ENCODE measurements at places on chromosomes 7 and 10. TPM values are rescaled to one million over a fixed set of nuclear protein-coding genes. Genes with fewer than 3 reads are reported as not detected.

DNA sequence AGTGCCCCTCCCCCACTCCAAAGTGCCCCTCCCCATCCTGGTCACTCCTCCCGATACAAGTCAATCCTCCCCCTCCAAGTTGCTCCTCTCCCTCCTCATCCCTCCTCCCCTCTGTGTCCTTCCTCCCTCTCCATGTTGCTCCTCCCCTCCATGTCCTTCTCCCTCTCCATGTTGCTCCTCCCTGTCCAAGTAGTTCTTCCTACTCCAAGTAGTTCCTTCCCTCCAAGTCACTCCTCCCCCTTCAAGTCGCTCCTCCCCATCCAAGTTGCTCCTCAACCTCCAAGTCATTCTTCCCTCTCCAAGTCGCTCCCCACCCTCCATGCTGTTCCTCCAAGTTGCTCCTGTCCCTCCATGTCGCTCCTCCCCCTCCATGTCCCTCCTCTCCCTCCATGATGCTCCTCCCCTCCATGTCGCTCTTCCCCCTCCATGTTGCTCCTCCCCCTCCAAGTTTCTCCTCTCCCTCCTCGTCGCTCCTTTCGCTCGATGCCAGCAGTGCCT lies 8.6 kb upstream of the WBP1L start:
- peak; percentile 61 for DNase-seq

GRCh38 chr7:36960105-36960504 lies 235.8 kb upstream of the AOAH start:
- no peak for DNase-seq

GRCh38 chr7:50310956-50311355 lies 6.4 kb downstream of the IKZF1 start:
- DNase-seq, result no peak

DNA sequence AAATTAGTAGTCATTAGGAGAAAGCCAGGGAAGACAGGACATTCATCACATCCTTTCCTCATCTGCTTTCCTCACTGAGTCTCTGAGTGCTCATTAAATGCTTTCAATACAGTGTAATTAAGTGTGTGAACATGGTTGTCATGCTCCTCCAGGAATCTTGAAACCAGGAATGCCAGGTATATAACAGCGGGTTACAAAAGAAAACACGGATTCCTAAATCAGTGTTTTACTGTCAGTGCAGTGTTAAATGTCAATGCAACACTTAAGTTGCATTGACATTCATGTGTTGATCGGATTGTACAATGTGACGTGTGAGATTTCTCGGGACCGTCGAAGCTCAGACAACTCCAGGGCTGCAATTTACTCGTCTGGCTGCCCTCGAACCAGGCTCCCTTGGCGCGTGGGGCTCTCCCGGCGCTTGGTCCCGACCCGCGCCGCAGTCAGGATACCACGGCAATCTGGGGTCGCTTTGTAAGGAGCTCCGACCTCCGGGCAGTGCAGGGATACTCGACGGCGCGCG lies 455 bp upstream of the SPAG6 start:
- DNase-seq, result no peak

- DNase-seq, result no peak
Measured at GRCh38 chr7:106646256-106646655, 14.7 kb downstream of the CCDC71L start.

- peak; percentile 28 for DNase-seq
Measured at GRCh38 chr10:91247360-91248111, 27.1 kb downstream of the PCGF5 start.

DNA sequence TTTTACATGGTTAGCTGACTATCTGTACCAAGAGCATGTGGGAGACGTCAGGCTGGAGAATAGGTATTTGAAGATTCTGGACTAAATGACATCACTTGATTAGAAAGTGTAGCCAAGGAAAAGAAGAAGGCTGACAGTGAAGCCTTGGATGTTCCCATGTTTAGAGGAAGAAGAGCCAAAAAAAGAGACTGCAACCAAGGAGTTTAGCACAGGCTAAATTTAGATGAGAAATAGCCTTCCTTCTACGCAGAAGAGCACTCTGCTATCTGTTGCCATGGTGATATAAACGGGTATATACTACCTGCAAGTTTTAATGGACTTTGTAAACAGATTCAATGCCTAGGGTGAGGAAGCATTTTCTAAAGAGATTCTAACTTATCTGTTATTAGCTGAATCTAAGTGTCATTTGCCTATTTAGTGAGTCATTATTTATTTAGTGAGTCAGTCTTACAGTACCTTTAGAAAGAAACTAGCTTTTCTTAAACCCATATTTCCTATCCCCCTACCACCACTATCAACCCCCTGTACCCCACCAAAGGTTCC lies 69.8 kb downstream of the CDK6 start:
- no peak for DNase-seq

GRCh38 chr7:29480934-29481651 lies 82.5 kb upstream of the PRR15 start:
- no peak for DNase-seq

DNA sequence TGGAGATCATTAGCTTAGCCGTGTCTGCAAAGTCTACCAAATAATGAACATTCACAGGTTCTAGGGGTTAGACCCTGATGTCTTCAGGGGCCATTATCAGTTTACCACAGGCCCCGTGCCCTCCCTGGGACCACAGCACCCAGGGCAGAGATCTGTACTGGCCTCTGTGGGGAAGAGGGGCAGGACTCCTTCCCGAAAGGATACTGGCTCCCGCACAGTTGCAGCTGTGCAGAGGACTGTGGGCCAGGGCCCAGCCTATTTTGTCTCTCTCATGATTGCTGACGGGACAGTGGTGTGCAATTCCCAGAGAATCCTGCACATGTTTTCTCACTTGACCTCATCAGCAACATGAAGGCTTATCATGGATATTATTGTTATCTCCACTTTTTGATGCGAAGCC lies 243.9 kb downstream of the GLRX3 start:
- DNase-seq, result no peak

GRCh38 chr7:5143106-5143505 lies 46.9 kb upstream of the WIPI2 start:
- DNase-seq, result no peak

- peak; percentile 3 for DNase-seq
Measured at GRCh38 chr7:148204639-148205304, 385.8 kb upstream of the C7orf33 start.

DNA sequence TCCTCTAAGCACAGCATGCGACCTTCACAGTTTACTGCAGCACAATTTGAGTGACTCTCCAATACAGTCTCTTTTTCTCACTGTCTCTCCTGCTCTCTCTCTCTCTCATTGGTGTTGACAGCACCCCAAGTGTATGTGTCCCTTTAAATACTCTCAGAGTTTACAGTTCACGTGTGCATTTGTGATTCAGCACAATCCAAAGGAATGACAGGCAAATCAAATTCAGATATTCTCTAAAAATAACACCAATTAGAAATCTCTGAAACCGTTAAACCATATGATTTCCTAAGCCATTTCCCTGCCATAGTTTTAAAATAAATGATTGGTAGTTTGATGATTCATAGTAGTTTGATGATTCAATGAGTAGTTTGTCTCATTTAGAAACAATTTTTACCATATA lies 104.0 kb upstream of the GAD2 start:
- DNase-seq, result no peak

- DNase-seq, result no peak
Measured at GRCh38 chr10:101558204-101558603, 29.9 kb downstream of the POLL start.

DNA sequence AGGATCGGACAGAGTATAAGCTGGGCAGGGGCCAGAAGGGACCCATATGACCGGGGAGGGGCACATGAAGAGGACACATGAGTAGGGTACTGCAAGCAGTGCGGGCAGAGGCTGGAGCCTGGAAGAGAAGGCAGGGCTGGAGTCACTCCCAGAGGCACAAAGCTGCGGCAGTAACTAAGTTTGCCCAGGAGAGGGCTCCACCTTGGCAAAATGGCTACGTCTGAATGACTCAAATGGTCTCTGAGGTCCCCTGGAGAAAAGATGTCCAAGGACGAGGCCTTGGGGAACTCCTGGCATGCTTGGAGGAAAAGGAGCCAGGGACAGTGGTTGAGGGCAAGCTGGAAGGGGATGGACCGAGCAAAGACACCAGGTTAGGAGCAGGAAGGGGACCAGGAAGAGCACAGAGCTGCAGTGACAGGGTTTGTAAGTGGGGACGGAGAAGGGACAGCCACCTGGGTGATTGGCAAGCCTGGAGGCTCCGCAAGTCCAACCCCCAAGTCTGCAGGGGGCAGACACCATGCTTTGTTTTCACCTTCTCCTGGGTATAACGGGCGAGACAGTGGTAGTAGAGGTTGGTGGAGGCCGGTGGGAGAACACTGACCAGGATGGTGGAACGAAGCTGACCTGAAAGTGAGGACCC lies 43.1 kb upstream of the LBX1 start:
- DNase-seq, result peak; percentile 90

DNA sequence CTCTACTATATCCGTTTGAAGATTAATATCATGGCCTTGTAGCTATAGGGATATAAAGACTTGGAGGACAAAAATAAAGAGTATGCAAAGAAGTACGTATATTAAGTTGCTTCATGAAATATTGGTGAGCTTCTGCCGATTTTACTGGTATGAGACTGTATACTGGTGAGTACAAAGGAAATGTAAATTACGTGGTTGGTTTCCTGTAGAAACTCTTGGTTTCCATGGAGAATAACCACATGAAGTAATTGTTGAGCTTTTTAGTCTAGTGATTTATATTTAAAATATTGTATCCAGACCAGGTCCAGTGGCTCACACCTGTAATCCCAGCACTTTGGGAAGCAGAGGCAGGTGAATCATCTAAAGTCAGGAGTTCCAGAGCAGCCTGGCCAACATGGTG lies 32.2 kb upstream of the GLI3 start:
- DNase-seq, result no peak

- DNase-seq, result no peak
Measured at GRCh38 chr7:50827281-50827680, 44.6 kb upstream of the GRB10 start.

- DNase-seq, result no peak
Measured at GRCh38 chr10:70482982-70483760, 4.6 kb downstream of the PALD1 start.

- no peak for DNase-seq
Measured at GRCh38 chr7:66233638-66234037, 28.5 kb downstream of the TPST1 start.

- no peak for DNase-seq
Measured at GRCh38 chr7:126227055-126227454, 1025.7 kb downstream of the GRM8 start.

DNA sequence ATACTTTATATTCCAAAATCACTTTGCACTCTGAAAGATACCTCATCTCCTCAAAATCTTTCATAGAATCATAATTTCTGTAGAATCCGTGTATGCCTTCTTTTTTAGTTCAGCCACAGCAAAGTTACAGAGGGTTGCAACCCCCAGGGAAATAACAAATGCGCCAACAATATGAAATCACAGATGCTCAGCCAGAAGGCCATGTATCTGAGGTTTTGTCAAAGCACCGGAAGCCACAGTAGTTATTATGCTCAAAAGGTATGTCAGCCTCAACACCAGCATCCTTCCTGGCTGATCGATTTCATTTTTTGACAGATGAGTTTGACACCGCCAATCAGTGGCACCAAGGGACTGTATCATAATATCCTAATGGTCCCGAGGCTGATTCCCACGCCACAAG lies 204.1 kb downstream of the KCNMA1 start:
- DNase-seq, result no peak

DNA sequence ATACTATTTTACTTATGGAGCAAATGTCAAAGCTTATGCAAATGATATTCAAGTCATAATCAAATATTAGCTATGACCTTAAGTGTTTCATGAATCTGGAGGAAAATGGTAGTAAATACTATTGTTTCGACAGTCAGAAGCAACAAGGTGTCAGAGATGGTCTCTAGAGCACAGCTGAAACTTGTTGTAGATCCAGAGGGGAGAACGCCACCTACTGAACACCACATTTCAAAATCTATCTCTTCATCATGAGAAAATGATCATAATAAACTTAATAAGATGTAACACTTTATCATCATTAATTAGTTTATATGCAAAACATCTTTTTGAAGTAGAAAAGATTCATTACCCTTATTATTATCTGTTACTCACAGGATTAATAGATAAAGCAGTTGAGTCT lies 418.7 kb downstream of the GATA3 start:
- no peak for DNase-seq

- DNase-seq, result no peak
Measured at GRCh38 chr10:43816351-43817321, 168.0 kb upstream of the ZNF32 start.

DNA sequence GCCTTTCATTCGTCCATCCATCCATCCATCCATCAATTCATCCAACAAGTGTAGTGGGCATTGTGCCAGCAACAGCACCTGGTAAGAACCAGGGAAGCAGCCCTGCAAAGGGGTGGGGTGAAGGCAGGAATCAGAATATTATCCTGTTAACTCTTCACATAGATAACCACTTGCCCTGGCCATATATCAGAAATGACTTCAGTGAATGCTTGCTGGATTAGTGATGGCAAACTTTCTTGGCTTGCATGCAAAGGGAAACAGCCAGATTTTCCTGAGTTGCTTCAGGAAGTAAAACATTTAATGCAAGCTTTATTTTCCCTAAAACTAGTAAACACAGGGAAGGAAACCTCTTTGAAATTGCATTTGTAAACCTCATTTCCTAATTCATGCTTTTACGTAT lies 743 bp downstream of the OR2A5 start:
- DNase-seq, result no peak

DNA sequence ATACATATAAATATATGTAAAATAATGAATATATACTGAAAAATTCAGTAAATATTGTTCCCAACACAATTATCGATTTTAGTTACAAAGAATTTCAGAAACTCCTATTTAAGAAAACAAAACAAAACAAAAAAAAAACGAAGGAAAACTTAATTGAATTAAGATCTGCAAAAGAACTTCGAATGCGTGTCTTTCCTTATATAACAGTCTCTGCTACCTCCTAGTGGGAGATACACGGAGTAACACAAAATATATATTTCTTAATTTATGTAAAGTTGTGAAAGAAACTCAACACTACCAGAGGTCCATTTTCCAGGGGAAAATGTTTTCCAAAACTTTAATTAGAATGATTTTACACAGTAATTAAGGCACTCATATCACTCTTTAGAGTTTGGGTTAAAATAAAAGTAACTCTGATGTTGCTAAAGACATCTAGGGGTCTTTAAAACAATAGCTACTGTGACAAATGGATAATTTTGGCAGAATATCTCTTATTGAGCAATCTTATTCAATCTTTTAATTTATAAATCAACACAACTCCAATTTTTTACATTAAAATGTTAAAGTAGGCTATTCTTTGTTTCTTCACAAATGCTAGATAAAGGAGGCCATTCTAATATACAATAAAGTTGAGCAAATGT lies 41.6 kb downstream of the NEBL start:
- DNase-seq, result peak; percentile 53

GRCh38 chr7:15464667-15465121 lies 97.1 kb downstream of the AGMO start:
- no peak for DNase-seq

- peak; percentile 23 for DNase-seq
Measured at GRCh38 chr10:103111031-103111917, 81.8 kb downstream of the NT5C2 start.

Gene PSD
- 4.0 TPM for total RNA-seq

Gene CALD1
- 132 TPM for total RNA-seq

Gene RUFY2
- 9.3 TPM for total RNA-seq

Gene JAKMIP3
- total RNA-seq, result 0.47 TPM

Gene IGFBP1
- not detected for total RNA-seq

Gene ZNF853
- 9.8 TPM for total RNA-seq

Gene SPDYE2B
- total RNA-seq, result not detected

Gene TET1
- total RNA-seq, result 82.5 TPM

Gene CYP26C1
- not detected for total RNA-seq

Gene CYP17A1
- total RNA-seq, result not detected

Gene WDFY4
- total RNA-seq, result not detected

Gene BPGM
- 16.9 TPM for total RNA-seq
